HT1080 (cell line): ENCODE measurements at places on chromosomes 1 and 21.

GRCh38 chr1:171910786-171911185, 69.5 kb downstream of the DNM3 start:
- DNase-seq = no peak

DNA sequence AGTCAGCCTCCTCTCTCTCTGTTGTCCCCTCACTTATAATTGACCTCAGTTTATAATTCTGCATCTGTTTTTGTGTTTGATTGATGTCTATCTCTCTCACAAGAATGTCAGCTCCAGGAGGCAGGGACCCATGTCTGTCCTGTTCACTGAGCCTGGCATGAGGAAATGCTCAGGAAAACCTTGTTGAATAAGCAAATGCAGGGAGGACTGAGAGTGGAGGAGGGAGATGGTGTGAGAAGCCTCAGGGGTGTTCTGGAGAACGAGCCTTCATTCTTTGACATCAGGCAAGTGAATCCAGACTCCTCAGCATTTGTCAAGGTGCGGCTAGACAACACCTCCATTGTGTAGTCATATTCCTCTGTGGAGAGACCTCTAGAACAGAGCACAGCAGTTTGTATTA, 45.5 kb downstream of the MAN1C1 start:
- DNase-seq = no peak

DNA sequence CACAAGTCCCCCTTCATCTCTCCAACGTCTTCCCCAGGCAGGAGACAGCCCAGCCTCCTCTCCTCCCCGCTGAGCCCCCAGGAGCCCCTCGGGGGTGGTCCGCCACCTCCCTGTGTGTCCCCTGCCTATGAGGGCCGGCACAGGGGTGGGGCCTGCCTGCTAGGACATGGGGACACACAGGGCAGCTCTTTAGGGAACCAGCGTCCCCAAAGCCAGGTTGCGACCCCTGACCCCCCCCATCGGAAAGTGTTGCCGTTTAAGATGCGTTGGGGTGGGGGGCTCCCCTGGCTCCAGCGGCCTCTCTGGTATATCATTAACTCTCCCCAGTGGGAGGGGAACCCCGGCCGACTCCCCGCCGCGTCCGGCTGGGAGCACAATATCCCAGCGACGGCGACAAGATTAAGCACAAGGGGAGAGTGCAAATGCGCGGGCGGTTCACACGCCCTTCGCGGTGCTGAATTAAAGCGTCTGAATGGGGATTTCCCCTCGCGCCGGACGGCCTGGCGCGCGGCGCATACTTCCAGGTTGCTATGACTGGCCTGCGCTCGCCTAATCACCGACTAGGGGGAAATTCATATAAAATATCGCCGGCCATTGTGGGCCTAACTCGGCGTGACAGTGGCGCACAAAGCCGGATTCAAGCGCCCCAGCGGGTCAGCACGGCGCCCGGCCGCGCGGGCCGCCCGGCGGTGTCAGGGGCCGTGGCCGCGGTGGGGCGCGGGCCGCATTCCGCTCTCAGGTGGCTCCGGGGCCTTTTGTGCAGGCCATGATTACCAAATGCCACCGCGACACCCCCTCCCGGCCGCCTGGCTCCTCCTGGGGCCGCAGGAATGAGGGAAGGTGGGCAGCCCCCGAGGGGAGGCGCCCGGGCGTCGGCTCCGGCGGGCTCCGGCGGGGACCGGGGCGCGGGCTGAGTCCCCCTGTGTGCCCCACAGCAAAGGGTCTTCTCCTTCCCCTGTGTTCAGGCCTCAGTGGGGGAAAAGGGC, 30.9 kb downstream of the WNT3A start:
- no peak for DNase-seq

- DNase-seq = no peak
These were observed 21.9 kb upstream of the RGSL1 start for GRCh38 chr1:182428043-182428442.

DNA sequence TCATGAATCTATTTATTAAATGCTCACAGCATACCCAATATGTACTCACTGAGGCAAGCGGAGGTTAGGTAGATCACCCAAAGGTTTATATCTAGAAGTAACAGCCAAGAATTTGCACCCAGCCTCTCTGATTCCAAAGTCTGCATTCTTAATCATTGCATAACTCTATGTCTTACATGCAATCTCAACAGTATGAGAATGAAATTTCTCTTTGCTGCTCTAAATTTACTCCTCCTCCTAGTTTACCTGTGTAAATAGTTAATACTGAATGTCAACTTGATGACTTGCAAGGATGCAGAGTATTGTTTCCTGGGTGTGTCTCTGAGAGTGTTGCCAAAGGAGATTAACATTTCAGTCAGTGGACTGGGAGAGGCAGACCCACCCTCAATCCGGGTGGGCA, 840.6 kb downstream of the BRINP3 start:
- no peak for DNase-seq

GRCh38 chr1:227542153-227543120, 20.9 kb upstream of the ZNF678 start:
- peak; percentile 60 for DNase-seq

DNA sequence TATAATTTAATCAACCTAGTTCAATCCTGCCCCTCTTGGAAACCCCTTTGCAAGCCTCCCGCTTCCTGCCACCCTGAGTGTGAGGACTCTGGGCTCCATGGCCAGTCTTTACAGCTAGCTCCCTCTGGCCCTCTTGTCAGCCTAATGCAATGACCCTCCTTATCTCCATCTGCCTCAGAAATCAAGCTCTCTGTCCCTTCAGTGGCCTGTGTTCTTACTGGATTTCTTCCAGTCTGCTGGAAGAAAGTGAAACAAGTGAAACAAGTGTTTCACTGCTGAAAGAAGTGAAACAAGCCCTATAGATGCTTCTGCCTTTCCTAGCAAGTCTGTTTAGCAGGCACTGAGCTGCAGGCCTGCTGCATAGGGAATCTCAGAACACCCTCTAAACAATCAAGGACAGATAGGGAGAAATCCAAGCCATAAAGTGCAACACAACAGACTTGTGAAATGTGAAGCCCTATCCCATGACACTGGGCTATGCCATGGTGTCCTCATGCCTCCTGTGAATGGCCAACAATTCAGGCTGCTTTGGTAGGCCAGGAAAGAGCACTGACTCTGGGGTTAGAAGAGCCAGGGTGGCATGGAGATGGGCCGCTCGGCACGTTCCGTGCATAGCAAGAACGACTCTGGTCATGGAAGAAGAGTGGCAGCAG, 55.9 kb downstream of the FAM163A start:
- no peak for DNase-seq

GRCh38 chr1:87638636-87639035, 310.0 kb downstream of the LMO4 start:
- no peak for DNase-seq

- DNase-seq = no peak
These were observed 93.8 kb downstream of the MTR start for GRCh38 chr1:236888903-236889302.

DNA sequence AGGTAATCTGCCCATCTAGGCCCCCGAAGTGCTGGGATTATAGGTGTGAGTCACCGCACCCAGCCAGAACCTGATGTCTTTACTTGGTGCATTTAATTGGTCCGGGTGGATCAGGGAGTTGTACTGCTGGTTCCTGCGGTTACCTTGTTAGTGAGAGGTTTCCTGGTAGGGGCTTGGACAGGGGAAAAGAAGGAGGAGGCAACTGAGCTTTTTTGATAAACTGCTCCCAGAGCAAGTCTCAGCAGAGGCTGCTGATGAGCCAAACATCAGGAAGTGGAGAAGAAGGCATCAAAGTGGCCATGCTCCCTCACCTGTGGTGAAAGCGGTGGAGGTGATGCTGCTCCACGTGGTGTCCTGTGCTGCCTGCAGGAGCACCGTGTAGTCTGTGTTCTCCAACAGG, 161.5 kb upstream of the KIAA0040 start:
- no peak for DNase-seq

- DNase-seq = peak; percentile 87
These were observed 12.7 kb upstream of the WDR26 start for GRCh38 chr1:224447251-224447650.

GRCh38 chr1:175824079-175824478, 80.7 kb upstream of the TNR start:
- no peak for DNase-seq

DNA sequence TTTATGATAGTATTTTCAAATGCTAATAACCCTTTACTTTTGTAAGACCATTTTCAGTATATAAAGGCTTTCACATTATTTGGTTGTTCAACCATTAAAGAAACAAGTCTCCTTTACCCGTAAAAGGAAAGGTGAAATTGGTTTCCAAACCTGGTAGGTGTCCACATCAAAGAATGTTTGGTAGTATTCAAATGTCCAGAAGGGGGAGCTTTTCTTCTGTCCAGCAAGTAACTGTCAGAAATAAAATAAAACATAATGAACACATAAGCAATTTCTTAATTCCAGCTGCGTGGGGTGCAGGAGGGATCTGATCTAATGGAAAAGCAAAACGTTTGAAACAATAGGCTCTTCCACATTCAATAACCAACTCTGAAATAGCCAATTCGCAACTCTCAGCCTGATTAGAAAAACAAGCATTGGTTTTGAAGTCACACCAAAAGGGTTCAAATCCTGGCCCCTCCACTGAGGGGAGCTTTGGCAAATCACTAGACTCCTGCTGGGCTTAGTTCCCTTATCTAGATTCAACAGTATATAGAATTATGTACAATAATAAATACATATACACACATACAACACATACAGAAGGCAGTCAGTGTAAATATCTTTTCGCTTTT, 11.0 kb downstream of the YIPF1 start:
- DNase-seq = peak; percentile 24

DNA sequence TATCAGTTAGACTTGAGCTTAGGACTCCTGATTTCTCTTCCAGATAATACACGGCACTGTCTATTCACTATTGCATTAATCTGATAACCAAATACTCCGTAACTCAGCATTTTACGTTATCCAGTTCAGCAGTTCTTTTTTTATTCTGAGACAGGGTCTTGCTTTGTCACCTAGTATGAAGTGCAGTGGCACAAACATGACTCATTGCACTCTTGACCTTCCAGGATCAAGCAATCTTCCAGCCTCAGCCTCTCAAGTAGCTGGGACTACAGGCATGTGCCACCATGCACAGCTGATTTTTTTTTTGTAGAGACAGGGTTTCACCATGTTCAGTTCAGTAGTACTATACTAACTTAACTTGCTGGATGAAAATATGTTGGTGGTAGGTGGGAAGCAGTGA, 156.4 kb downstream of the PATJ start:
- DNase-seq = no peak

DNA sequence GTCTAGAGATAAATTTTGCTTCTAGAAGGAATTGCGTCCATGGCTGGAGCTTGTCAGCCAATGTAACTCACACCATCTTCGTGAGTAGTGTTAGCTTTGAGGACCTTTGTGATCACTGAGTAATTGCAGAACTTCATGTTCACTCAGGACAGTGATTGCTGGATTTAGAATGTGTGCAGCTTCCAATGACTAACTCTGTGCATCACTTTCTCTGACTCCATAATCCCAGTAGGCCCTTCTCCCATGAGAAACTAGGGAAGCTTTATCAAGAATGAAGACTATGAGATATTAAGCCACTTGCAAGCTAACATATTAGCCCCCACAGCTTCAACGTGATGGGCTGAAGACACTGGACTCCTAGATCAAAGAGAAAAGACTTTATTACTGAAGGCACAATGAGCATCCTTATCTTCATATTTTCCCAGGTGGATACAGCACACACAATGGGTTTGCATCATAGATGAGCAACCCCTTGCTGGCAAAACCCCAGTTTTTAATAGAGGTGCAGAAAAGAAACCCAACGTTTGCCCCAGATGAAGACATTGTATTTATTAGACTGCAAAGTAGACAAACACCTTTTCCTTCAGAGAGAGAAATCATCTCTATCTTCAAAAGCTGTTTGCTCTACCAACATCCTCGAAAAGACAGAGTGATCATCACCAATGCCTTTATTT, 561.0 kb downstream of the LTN1 start:
- DNase-seq = no peak

GRCh38 chr1:93738075-93738622, 56.5 kb upstream of the BCAR3 start:
- peak; percentile 99 for DNase-seq

GRCh38 chr1:53526451-53527101, 67.4 kb downstream of the DMRTB1 start:
- no peak for DNase-seq

- DNase-seq = no peak
These were observed 23.4 kb upstream of the EFHD2 start for GRCh38 chr1:15386164-15386749.

DNA sequence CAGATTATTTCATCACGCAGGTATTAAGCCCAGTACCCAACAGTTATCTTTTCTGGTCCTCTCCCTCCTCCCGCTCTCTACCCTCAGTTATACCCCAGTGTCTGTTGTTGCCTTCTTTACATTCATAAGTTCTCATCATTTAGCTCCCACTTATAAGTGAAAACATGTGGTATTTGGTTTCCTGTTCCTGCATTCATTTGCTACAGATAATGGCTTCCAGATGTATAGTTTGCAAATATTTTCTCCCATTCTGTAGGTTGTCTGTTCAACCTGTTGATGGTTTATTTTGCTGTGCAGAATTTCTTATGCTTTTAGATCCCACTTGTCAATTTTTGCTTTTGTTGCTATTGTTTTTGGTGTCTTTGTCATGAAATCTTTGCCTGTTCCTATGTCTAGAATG, 21.1 kb upstream of the KCNH1 start:
- DNase-seq = no peak

- no peak for DNase-seq
These were observed 97.5 kb upstream of the EDN2 start for GRCh38 chr1:41582004-41582325.

DNA sequence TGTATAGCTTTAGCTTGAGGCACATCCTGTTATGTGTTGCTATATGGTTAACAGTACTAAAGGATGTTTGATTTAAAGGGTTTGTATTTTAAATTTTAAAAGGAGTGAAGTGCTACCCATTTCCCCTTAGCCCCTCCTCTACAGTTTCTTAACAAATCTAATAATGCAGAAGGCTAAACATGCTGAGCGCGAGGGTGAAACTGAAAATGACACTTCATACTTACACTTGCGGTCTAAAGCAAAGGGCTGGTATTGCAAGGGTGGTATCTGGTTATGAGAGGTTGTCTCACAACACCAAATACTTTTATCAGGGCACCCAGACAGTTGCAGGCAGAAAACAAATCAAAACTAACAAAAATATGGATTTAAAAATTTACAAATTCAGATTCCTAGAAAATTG, 172.3 kb downstream of the SIPA1L2 start:
- no peak for DNase-seq

GRCh38 chr1:175873290-175873935, 130.0 kb upstream of the TNR start:
- no peak for DNase-seq

DNA sequence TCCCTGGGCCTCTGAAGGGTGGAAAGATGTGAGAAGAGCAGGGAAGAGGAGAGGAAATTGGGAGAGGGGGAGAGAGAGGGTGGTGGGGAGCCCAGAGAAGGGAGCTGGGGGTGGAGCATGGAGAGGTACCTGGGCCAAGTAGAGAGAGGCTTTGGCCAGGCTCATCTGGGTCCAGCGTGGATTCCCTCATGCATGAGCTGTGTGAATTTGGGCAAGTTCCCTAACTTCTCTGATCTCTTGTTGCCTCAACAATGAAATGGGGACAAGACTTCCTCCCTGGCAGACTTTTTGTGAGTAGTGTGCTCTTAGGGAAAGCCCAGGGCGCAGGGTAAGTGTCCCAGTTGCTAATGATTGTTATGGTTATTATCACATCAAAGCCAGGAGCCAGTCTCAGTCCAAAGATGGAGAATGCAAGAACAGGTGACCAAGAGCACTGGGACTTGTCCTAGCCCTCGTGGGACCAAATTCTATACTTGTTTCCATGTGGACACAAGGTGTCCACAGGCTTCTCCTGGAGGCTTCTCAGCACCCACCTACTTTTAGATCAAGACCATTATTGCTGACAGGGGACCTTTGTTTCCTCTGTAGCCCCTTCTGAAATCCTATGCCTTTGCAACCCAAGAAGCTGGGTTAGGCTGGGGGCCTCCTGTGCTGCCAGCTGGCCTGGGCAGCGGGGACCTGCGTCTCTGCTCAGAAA, 13.9 kb downstream of the IL6R start:
- DNase-seq = no peak
